Activated CD8-positive, alpha-beta T cell treated with anti-CD3 and anti-CD28 coated beads for 36 hours (primary cell): ENCODE measurements at places on chromosomes 6 and 20.

DNA sequence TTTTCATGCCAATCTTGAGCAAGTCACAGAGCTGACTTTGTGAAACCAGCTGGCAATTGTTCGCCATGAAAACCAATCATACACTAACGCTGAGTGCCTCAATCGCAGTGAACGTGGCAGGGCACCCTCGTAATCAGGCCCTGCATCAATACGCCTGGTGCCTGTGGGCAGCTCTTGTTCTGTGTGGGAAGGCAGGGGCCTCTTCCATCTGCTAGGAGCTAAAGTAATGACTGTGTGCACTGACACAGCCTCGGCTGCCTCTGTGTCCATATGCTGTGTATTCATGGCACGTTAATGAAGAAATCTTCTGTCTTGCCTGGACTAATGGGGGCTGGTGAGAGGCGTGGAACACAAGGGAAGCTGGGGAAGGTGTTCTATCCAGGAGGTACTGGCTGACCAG lies 27.8 kb upstream of the SYNDIG1 start:
- DNase-seq, result no peak

GRCh38 chr20:20251836-20252235 lies 116.1 kb upstream of the INSM1 start:
- no peak for DNase-seq

DNA sequence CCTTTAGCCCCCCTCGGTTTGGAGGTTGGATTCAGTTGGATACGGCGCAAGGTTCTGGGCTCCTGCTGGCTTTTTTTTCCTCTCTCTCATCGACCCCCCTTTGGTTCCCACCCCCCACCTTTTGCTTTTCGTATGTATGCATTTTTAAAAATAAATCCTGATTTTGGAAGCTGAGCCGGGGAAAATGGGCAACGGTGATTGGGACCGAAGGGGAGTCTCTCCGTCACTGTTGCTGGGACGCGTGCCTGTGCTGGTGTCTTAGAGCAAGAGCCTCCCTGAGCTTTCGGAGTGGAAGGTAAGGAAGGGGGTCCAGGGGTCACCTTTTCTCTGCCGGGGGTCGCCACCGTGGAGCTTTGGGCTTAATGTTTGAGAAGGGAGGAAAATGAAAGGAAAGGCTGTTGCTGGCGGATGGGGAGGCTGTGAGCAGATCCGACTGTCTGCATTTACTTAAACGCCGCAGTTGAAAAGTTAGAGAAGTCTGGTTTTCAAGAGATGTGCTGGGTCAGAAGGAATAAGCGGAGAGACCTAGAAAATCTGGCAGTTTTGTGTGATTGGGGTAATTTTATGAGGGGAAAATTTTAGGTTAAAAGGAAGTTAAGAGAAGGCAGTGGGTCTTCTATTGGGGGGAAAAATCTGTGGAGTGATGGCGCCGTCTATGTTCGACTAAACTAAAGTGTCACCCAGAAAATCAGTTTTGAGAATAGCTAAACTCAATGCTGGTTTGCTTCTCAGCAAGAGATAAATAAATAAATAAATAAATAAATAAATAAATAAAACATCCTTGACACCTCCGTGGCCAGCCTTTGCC lies 828 bp downstream of the ADGRB3 start:
- DNase-seq, result no peak

- DNase-seq, result no peak
Observed at GRCh38 chr20:10537850-10538480, 102.9 kb downstream of the SLX4IP start.

DNA sequence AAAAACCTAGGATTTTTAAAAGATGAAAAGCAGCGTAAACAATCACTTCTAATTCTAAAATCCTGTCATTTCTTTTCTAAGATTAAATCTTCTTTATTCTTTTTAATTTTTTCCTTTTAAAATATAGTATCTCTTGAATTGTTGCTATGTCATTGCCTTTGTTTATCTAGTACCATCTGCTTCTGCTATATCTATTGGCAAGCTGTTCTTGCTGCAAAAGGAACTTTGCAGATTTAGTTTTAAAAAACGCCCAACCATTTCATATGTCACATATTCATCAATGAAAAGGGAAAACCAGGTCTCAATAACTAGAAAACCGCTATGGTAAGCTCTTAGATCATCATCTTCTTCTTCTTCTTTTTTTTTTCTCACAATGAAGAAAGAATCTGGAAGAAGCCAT lies 11.5 kb upstream of the EEF1A1 start:
- no peak for DNase-seq

GRCh38 chr6:37668251-37668650 lies 29.4 kb downstream of the MDGA1 start:
- DNase-seq, result no peak

DNA sequence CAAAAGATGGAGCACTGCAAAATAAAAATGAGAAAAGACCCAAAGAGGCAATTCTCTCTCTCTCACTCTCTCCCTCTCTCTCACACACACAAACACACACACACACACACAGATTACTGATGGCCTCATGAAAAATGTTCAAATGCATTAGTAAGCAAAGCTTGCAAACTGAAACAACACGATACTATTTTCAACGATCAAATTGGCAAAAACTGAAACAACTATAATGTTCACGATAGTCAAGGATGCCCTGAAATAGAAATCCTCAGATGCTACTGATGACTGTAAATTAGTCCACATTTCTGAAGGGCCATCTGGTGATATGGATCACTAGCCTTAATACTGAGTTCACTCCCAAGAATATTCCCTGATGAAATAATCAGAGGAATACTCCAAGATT lies 100.8 kb downstream of the TRERF1 start:
- no peak for DNase-seq

DNA sequence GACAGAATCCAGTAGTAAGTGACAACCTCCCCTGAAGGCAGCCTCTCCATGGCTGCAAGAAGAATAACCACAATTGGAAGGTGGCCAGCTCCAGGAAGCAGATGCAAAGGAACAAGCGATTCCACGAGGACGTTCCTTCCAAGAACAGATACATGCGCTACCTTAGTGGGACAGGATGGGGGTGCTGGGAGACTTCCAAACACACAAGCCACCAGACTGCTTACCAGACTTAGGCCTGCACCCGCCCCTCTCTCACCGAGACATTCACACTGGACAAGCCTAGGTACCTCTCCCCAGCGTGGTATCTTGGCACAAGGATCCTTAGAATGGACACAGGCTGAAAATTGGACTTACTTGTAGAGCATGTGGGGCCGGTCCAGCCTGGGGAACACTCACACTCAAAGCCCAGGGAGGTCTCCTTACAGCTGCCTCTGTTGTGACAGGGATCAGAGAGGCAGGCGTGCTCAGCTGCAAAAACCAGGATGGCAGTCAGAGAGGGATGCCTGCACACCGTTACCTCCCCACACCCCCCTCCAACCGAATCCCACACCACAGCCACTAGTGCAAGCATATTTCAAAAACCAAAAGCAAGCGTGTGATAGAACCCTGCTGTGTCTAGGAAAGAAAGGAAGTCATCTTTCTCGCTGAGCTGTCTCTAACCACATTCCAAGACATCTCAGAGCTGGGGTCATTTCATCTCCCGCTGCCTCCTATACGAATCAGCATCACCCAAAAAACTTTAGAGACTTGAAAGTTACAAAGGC lies 22.4 kb downstream of the JAG1 start:
- no peak for DNase-seq

GRCh38 chr20:9492067-9492466 lies 22.3 kb upstream of the LAMP5 start:
- DNase-seq, result no peak

DNA sequence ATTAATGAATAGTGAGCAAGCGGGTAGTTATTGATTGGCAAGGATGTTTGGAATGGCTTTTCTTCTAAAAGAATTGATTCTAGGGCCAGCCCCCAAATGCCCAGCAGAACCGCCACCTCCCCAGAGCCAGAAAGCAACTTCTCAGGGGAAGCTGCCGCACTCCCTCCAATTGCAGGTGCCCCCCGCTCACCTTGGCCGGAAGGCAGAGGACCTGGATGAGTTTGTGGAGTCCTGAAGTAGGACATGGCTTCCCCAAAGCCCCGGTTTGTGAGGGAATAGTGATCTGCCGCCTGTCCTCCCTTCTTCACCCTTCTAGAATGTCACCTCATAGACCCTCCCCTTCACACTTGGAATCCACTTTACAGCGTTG lies at the start of gene SPATA25:
SPATA25 (minus strand) TSS at position 277 of the 370 bp plus-strand sequence; CDS start at position 245, 32 bp downstream.
- no peak for DNase-seq

GRCh38 chr6:130670142-130670541 lies 157.1 kb upstream of the SMLR1 start:
- DNase-seq, result no peak

- DNase-seq, result peak; percentile 51
Observed at GRCh38 chr6:158813032-158813431, 6.1 kb downstream of the EZR start.

DNA sequence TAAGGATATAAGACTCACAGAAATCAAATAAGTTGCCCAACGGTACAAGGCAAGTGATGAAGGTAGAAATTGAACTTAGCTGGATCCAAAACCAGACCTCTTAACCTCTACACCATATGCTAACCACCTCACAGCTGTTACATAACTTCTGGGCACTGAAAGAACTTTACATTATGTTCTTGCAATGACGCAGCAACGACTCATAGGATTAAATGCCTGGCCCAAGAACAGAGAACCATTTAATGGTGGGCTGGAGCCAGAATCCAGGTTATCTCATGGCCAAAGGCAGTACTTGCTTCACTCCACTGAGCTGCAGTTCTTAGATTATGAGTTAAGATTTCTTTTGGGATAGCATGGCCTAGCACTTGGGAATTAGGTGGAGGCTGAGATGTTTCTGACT lies 4.4 kb downstream of the TRMT6 start:
- DNase-seq, result peak; percentile 8

DNA sequence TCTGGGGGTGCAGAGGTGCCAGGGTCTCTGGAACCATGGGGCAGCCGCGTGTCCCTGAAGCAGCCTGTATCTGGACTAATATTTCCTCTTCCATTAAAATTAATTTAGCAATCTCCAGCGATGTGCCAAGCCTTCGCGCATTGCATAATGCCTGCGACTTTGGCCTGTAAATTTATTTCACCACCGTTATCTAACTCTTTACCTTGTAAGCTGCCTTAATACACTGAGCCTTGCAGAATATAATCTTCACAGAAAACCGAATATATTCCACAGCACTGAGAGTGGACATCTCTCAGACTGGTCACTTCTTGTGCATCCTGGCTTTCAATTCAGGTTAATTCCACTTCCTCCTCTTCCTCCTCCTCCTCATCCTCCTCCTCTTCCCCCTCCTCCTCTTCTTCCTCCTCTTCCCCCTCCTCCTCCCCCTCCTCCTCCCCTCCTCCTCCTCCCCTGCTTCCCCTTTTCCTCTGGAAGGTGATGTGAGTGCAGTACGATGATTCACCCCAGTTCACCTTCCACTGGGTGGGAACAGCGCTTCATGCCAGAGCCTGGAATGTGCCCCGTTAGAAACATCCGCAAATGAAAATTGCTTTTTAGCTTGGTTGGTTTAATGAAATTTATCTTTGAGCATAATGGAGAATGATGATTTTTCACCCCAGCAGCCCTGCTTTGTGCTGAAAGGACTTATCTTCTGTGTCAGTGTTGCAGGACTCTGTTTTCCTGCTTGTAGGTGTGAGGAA lies 101.4 kb downstream of the CDH4 start:
- no peak for DNase-seq

DNA sequence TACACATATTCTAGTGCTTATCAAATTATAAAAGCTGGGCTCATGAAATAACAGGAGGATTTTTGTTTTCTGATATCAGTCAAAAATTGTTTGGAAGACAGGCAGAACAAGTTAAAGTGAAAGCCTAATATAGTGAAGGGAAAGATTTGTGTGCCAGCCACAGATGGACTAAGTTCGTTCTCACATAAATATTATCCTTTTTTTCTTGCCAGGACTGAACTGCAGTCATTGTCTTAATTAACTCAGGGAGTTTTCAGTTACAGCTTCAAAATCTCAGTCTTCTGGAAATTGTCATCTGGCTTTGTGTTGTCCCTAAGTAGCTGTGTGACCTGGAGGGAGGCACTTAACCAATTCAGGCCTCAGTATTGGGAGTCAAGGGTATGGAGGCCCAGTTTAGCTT lies 40.7 kb downstream of the PLCB4 start:
- no peak for DNase-seq

DNA sequence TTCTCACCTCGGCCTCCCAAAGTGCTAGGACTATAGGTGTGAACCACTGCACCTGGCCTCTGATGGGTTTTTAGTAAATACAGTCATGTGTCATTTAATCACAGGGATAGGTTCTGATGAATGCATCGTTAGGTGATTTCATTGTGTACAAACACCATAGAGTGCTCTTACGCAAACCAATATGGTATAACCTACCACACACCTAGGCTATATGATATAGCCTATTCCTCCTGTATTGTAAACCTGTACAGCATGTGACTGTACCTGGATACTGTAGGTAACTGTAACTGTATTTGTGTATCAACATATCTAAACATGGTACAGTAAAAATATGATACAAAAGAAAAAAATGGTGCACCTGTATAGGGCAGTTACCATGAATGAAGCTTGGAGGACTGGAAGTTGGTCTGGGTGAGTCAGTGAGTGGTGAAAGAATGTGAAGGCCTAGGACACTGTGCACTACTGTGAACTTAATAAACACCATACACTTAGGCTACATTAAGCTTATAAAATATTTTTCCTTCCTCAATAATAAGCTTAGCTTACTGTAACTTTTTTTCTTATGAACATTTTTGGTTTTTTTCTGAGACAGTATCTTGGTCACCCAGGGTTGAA lies 10.0 kb downstream of the BICRAL start:
- DNase-seq, result no peak

- peak; percentile 68 for DNase-seq
Observed at GRCh38 chr6:166221040-166221439, 53.4 kb upstream of the TBXT start.

- DNase-seq, result peak; percentile 48
Observed at GRCh38 chr6:217048-217659, 75.1 kb upstream of the DUSP22 start.

DNA sequence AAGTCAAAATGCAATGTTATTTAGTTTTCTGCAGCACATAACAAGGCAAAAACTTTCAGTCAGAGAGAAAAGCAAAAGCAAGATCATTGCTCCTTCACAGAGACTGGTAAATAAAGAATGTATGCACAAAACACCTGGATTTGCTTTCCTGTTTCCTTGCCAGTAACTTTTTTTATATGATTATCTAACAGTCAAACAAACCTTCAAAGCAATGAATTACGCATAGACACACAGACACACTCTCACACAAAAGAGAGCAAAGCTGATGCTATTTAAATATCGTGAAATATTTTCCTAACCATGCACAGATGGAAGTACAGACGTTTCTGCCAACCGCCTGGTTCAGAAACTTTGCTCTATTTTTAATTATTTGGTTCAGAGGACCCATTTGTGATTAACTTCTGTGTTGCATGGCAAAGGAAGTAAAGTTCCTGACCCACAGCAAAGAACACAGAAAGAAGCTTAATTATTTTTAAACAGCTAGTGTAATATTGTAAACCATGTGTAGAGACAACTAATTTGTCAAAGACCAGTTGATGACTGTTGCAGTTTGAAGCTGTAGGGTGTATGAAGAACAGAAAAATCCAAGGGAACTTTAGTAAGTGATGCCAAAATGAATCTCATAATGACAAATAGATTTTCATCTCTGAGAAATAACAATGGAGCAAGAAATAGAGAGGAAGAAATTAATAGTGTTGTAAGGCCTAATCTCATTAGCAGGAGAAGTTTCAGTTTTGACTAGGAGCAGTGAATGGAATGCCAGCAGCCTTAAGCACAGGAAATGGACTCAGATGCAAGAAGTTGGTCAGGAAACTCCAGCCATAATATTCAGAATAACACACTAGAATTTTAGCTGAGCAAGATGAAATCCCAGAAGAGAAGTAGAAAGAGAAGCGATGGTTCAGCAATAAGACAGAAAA lies 24.1 kb downstream of the ATXN1 start:
- no peak for DNase-seq

- DNase-seq, result no peak
Observed at GRCh38 chr6:154738551-154738961, 5.3 kb downstream of the SCAF8 start.
